ENCODE measurements at places on chromosomes 12 and 14. TPM values are rescaled to one million over a fixed set of nuclear protein-coding genes. Genes with fewer than 3 reads are reported as not detected.

DNA sequence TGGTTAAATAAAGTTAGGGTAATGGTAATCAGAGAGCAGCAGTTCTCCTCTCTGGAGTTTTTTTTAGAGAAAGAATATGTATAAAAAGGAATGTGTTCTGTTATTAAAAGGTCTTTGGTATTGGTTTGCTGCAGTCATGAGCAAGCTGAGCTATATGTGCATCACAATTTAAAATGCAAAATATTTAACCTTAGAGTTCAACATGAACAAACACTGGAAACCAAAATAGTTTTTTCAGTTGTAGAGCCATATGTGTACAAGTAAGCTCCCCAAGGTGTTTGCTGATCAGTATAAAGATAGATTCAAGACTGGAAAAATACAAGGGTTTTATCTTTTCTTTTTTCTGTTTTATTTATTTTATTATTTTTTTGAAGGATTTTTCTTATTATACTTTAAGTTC lies 245.0 kb downstream of the NUBPL start:
- H3K4me3 ChIP-seq, result no peak overlapping the region
- H3K27me3 ChIP-seq, result no peaks in the 10 kb centered on the region
- H3K4me1 ChIP-seq, result no peaks in the 10 kb centered on the region
- DNase-seq, result no peak

DNA sequence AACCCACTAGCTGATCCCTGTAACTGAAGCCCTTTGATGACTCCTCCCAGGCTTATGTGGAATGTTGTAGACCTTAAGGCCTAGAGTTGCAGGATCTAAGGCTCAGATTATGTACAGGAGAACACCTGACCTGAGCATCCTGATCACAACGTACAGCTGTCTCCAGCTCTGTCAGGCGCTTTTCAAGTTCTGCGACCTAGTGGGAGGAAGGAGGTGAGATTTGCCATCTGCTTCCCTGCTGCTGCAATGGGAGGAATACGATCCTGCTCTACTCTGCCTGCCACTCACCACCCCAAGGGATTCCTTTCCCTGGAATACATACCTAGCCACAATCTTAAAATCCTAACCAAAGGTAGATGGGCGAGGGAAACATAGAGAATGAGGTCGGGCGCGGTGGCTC lies 10.5 kb downstream of the MBD6 start:
- no peaks in the 10 kb centered on the region for H3K27me3 ChIP-seq
- H3K27ac ChIP-seq, result no peak overlapping the region
- no peak overlapping the region for H3K4me3 ChIP-seq
- no peak for DNase-seq
- H3K36me3 ChIP-seq, result peaks cover 12% of the 10 kb centered on the region

DNA sequence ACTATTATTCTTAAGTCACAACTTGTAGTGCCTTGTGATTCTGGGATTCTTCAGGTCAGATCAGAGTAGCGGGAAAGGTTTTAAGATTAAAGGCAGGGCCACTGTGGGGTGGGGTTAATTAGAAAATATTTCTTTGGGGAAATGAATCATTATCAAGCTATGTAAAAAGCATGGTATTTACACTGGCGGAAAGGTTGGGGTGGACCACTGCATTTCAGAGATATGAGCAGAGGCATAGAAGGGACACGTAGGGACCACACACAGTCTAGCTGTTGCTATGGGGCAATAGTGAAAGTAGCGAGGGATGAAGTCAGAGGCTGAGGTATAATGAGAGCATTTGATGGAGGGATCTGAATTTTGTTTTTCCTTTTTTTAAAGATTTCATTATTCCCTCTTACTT lies 31.7 kb upstream of the KCNH3 start:
- no peaks in the 10 kb centered on the region for H3K4me1 ChIP-seq
- H3K36me3 ChIP-seq, result peaks cover 9% of the 10 kb centered on the region
- H3K4me3 ChIP-seq, result no peak overlapping the region
- H3K27ac ChIP-seq, result no peak overlapping the region
- DNase-seq, result no peak

DNA sequence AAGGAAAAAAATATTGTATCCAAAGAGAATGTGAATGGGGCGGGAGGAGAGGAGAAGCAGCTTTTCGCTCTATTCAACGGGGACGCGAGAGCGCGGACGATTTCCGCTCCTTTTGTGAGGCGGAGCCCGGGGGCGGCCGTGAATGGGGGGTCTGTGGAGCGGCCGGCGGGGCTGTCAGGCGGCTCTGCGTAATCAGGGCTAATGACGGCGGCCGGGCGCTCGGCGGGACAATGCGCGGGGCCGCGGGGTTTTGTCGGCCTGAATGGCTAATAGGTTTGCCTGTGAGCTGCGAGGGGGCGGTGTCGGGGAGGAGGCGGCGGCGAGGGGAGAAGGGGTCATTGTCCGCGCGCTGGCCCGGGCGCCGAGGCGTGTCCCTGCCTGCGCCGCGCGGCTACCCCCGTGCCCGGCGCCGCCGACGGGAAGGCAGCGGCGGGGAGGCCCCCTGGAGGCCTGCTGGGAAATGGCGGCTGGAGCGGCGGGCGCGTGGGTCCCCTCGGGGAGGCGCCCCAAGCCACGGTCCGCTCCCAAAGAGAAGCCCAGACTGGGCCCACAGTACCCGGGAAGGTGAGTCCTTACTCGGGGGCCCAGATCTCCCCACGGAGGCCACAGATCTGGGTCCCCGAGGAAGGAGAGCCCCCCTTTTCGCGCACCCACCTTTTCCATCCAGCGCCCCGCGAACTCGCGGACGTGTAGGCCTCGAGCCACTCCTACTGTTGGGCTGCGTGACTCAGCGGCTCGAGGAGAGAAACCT lies 6.0 kb downstream of the SIX6 start:
- peak overlapping the region; percentile 63 for H3K27ac ChIP-seq
- peak overlapping the region; percentile 91 for H3K4me3 ChIP-seq
- H3K27me3 ChIP-seq, result peaks cover 88% of the 10 kb centered on the region

GRCh38 chr12:121611306-121611705 lies 15.0 kb upstream of the ORAI1 start:
- H3K27ac ChIP-seq, result no peak overlapping the region
- no peak for DNase-seq
- H3K4me1 ChIP-seq, result peaks cover 27% of the 10 kb centered on the region
- H3K36me3 ChIP-seq, result peaks cover 3% of the 10 kb centered on the region

DNA sequence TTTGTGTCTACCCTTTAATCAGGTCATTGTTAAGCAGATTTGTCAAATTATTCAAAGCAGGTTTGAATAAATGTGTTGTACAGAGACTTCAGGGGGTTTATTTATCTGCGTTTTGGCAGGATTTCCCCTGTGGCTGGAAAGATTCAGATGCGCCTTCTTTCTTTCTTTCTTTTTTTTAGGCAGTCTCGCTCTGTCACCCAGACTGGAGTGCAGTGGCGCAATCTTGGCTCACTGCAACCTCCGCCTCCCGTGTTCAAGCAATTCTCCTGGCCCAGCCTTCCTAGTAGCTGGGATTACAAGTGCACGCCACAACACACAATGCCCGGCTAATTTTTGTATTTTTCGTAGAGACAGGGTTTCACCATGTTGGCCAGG lies 6.3 kb upstream of the NANOGNB start:
- H3K27ac ChIP-seq, result no peak overlapping the region
- no peak for DNase-seq
- H3K27me3 ChIP-seq, result no peaks in the 10 kb centered on the region
- no peaks in the 10 kb centered on the region for H3K36me3 ChIP-seq
- peaks cover 6% of the 10 kb centered on the region for H3K4me1 ChIP-seq

DNA sequence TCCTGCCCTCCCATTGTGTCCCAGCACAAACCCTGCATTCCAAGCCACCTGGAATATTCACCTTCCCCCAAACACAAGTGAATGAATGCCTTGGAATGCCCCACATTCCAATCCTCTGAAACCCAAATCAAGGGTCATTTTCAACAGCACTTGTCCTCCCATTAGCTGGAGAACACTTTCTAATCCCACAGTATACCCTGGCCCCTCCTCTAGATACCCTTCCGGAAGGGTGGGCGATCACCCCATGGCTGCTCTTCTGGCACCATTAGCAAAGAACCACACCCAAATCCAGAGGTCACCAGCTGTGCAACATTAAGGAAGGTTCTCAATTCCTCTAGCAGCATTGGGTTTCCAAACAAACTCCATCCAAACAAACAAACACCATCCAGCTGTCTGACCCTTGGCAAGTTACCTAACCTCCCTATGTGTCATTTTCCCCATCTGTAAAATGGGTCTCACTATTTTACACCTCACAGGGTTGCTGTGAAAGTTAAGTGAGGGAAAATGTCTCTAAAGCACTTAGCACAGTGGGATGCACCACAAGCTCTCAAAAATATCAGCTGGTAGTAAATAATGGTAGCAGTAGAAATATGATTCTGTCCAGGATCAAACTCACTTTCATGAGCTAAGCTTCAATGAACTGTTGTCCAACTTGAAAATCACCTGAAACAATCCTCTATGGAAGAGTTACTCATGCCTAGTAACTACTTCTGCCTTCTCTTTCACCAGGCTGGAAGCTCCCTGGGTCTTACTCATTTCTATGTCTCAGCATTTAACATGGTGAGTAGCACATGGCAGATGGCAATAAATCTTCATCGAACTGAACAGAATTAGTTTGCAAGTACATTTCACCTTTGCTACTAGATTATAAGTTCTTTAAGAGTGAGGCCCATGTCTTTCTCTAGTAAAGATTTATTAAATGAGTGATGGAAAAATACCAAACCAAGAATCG lies 5.3 kb downstream of the NUAK1 start:
- no peaks in the 10 kb centered on the region for H3K36me3 ChIP-seq
- H3K27ac ChIP-seq, result no peak overlapping the region

Gene ARHGEF25
- 43.8 TPM for total RNA-seq

Gene AJUBA
- 33.1 TPM for total RNA-seq

Gene APOLD1
- 6.0 TPM for total RNA-seq

Gene CRACR2A
- total RNA-seq, result 2.2 TPM

Gene KCNC2
- not detected for total RNA-seq

Gene CLEC1B
- total RNA-seq, result not detected
